ENCODE measurements at places on chromosomes 6 and 20.

GRCh38 chr6:77880501-77880900 is 227.7 kb downstream of the MEI4 start:
- DNase-seq: no peak

DNA sequence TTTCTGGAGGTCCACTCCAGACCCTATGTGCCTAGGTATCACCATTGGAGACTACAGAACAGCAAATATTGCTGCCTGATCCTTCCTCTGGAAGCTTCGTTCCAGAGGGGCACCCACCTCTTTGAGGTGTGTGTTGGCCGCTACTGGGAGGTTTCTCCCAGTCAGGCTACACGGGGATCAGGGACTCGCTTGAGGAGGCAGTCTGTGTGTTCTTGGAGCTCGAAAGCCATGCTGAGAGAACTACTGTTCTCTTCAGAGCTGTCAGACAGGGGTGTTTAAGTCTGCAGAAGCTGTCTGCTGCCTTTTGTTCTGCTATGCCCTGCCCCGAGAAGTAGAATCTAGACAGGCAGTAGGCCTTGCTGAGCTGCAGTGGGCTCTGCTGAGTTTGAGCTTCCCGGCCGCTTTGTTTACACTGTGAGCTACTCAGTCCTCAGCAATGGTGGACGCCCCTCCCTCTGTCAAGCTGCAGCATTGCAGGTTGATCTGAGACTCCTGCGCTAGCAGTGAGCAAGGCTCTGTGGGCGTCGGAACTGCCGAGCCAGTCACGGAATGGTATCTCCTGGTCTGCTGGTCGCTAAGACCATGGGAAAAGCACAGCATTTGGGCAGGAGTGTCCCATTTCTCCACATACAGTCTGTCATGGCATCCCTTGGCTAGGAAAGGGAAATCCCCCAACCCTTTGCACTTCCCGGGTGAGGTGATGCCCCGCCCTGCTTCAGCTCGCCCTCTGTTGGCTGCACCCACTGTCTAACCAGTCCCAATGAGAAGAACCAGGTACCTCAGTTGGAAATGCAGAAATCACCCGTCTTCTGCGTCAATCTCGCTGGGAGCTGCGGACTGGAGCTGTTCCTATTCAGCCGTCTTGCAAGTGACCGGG is 32.5 kb upstream of the ASCC3 start:
- peak; percentile 61 for DNase-seq

DNA sequence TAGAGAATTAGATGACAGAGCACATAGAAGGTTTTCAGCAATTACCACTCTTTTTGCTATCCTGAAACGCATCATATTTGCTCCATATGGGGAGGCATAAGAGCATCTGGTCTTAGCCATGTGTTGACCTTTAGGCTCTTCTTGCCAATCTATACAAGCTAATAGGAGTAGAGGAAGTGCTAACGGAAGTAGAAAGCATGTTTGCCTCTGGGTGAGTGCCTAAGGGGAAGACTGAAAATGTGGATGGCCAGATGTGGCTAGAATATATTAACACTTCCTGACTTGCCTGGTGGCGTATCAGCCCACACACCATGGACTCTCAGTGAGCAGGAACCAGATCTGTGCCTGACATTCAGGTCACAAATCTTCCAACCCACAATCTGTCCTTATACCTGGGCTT is 136.3 kb downstream of the LRRC1 start:
- no peak for DNase-seq

DNA sequence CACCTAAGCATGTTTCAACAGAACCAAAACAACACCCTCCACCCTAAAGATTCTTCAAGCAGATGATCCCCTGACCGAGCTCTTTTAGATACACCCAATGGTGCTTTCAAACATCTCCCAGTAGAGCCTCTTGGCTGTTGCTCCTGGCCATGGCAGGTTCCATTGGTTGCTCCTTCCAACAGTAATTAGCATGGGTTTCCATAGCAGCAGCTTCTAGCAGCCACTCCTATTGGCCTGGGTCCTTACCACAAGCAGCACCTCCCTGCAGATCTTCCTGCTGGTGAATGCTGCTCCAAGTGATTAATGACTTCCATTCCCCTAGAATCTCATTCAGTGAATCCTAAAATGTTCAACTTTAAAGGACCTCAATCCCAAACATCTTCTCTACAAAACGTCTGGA is 13.9 kb downstream of the CCN2 start:
- peak; percentile 60 for DNase-seq

GRCh38 chr6:34695729-34696188 is 808 bp downstream of the ILRUN start:
- DNase-seq: no peak

GRCh38 chr6:34011264-34011663 is 134.6 kb downstream of the GRM4 start:
- no peak for DNase-seq

DNA sequence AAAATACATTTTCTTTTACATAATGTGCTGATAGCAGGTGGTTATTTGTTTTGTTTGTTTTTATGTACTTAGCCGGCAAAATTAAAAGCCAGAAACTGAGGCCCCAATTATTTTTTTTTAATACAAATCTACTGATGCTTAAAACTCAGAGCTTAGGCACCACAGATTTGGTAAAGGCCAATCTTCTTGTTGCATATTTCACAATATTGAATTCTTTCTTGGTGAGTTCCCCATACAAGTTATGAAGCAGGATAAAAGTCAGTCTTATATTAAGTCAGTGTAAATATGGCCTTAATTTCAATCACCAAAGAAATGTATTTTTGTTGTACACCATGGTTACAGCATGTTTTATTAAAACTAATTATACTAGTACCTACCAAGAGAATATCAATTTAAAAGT is 16.3 kb upstream of the ZDHHC14 start:
- no peak for DNase-seq

DNA sequence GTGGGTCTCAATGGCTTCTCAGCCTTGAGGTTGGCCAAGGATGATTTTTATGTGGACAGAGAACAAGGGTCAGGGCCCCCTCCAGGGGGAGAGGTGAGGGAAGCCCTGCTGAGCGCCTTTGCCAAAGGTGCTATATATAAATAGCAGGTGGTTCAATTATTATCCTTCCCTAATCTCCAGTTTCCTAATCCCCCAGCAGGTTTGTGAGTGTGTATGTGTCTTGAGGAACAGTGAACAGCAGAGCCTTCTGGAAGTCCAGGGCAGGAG is 3.2 kb upstream of the SIRPA start:
- DNase-seq: no peak

- no peak for DNase-seq
Observed at GRCh38 chr6:128655978-128656498, 135.6 kb upstream of the PTPRK start.

DNA sequence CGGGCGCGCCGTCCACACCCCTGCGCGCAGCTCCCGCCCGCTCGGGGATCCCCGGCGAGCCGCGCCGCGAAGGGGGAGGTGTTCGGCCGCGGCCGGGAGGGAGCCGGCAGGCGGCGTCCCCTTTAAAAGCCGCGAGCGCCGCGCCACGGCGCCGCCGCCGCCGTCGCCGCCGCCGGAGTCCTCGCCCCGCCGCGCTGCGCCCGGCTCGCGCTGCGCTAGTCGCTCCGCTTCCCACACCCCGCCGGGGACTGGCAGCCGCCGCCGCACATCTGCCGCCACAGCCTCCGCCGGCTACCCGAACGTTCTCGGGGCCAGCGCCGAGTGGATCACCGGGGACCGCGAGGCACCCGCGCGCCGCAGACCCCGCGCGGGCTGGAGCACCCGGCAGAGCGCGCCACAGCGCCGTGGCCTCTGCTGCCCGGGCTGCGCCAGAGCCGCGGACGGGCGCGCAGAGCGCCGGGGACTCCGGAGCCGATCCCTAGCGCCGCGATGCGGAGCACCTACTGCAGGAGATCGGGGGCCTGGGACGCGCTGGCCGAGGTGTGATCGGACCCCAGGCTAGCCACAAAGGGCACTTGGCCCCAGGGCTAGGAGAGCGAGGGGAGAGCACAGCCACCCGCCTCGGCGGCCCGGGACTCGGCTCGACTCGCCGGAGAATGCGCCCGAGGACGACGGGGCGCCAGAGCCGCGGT is at the start of gene BMP2:
Gene BMP2, plus strand, starts transcription at position 151 of the 692 bp plus-strand sequence. CDS start 2,441 bp downstream, outside the sequence.
- DNase-seq: peak; percentile 78

DNA sequence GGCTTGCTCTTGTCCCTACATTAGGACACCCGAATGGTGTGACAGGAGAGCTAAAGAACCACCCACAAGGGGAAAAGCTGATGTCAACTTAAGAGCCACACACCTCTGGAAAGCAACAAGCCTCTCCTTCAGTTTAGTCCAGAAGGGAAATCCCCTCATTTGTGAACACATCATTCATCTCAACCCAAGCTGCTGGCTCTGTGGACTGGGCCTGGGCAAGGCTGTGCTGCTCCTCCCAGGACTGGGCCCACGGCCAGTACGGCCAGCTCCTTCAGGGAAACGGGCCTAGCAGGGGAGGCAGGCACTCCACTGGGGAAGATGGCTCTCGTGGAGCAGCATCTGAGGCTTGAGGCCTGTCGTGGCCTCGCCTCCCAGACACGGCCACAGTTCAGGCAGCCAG is 12.8 kb upstream of the SLC4A11 start:
- no peak for DNase-seq

GRCh38 chr6:157083343-157083742 is 240.0 kb downstream of the TMEM242 start:
- no peak for DNase-seq

- DNase-seq: no peak
Observed at GRCh38 chr20:50376179-50376887, 133.8 kb upstream of the PTPN1 start.

DNA sequence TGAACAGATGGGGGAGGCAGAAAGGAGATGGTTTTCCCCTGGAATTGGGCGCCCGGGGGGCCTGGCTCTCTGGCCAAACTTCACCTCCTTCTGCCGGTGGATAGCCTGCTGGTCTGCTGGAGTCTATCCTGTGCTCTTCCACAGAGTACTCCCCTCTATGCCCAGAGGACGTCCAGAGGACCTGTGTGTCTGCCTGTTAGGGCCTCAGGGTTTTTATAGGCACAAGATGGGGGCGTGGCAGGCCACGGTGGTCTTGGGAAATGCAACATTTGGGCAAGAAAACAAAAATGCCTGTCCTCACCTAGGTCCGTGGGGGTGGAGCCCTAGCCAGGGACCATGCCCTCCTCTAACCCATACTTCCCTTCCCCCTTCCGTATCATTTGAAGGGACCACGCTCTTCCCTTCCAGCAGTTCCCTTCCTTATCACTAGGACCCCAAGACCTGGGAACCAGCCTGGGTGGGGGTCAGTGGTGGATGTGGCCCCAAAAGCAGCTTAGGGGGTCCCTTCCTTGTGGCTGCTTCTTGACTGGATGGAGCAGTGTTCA is 53.6 kb upstream of the ZNF337 start:
- no peak for DNase-seq

- DNase-seq: no peak
Observed at GRCh38 chr6:11224966-11225463, 7.5 kb downstream of the NEDD9 start.

GRCh38 chr6:44496665-44497369 is 109.3 kb downstream of the CDC5L start:
- DNase-seq: no peak

- no peak for DNase-seq
Observed at GRCh38 chr6:145836170-145836569, 21.6 kb upstream of the FBXO30 start.

DNA sequence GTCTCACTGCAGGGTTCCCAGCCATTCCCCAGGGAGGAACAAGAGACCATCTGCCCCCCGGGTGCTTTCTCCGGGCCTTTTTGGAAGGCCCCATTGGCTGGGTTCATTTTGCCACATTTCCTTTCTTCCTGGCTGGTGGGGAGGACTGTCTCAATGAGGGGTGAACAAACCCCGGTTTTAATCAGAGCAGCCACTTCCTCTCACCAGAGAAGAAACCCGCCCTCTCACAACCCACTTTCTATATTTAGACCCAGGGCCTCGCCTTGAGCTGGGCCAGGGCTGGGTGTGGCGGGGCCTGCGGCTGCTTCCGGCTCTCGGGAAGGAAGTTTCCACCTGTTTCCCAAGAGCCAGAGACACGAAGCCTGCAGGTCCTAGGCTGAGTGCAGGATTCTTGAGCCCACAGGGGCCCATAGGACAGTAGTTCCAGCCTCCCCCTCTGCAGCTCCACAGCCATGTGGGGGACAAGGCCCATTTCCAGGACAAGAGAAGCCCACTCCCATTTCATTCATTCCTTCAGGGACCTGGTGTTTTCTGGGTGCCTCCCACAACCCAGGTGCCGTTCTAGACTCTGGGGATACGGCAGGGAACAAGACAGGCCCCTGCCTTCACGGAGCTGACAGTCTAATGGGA is 41.8 kb downstream of the RBM38 start:
- no peak for DNase-seq

DNA sequence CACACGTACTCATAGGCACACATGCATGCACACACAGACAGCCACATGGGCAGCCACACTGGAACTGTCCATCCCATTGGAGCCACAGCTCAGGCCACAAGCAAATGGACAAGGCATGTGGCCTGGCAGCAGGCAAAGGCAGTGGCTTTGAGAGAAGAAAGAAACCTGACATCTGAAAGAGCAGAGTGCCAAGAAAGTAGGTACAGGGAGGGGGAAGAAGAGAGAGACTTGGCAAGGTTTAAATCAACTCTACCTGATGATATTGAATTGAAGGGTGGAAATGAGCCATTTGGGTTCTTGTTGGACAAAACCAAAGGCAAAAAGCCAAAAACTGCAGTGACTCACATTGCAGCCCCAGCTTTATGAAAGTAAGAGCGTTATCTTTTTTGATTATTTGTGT is 142.7 kb downstream of the PCSK2 start:
- no peak for DNase-seq

GRCh38 chr20:35871259-35871771 is 83.0 kb downstream of the SCAND1 start:
- DNase-seq: no peak

DNA sequence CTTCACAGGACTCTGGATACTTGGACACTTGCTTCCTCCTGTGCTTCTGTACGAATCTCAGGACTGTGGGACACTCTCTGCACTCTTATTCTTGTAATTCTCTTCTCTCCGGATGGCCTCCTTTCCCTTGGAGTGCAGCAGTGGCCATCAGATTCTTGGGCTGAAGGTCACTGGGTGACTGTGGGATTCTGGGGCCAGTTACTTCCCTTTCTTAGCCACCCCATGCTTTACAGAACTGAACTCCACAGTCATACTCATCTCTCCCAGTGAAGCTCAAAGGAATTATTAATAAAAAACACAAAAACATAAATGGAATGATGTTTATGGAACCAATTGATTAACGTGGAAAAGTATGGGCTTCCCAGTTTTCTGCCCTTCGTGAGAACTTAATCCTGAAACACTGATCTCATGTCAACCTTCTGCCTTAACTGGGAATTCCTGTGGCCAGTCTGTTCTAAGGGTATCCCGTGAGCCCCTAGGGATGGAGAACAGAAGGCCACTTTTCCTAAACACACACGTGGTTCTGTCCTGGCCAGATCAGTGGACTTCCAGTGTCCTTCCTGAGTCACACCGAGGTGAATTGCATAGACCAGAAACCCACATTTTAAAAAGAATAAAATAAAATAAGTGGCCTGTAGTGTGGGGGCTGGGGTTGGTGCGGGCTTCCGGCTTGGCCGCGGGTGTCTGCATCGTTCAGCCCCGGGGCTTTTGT is 23.6 kb upstream of the HLA-E start:
- DNase-seq: no peak
